DMS53 (cell line): ENCODE measurements at places on chromosomes 1 and 21.
A peak's percentile ranks its signal among the peaks of the same experiment; 100 is the strongest.

GRCh38 chr21:41497788-41498187, 10.2 kb downstream of the TMPRSS2 start:
- no peak for DNase-seq

DNA sequence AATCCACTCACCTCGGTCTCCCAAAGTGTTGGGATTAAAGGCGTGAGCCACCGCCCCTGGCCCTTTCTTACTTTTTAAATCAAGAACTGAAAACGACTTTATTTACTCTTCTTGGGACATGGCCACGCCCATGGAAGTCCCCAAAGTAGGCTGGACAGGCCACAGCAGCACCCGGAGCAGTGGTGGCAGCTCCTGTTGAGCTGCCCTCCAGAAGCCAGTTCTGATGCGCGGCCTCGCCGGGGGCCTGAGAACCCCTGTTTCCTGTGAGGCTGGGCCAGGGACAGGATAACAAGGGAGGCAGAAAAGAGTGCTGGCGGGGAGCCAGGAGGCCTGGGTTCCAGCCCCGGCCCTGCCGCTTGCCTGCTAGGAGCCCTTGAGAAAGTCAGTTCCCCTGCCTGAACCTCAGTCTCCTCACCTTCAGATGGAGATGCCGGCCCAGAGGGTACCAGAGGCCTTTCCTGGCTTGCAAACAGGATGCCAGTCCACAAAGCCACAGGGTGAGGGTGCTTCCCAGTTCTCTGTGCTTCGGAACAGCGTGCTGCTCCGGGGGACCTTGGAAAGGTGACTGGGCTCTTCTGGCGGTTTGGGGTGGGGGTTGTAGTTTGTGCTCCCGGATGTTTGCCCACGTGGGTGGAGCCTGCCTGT, 59.4 kb downstream of the RUNX3 start:
- no peak for DNase-seq

DNA sequence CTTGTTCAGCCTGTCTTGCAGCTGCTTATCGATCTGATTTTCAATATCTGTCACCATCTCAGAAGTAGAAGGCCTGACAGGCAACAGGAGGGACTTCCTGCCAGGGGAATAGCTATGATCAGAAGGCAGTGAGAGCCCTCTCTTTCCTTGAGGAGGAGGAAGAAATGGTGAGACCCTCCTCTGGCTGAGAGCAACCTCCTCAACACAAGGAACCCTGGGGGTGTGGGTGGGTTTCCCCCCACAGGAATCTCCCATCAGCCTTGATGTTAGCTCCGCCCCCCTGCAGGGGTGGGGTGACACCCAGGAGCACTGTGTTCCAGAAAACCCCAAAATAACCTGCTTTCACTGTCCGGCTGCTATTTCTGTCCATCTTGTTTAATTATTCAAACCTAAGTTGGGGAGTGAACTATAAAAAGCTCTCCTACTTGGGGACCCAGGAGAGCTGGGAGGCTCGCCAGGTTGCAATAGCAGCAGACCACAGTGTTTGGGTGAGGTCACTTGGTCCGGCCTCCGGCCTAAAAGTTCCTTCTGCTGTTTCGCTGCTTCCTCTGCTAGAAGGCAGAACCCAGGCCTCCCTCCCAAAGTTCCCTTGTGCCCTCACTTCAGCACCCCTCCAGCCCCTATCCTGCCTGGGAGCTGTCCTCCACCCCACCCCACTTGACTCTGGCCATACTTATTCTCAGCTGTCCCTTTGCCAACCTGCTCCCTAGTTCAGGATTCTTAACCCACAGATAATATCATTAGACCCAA, 7.8 kb upstream of the MEF2D start:
- DNase-seq: no peak

DNA sequence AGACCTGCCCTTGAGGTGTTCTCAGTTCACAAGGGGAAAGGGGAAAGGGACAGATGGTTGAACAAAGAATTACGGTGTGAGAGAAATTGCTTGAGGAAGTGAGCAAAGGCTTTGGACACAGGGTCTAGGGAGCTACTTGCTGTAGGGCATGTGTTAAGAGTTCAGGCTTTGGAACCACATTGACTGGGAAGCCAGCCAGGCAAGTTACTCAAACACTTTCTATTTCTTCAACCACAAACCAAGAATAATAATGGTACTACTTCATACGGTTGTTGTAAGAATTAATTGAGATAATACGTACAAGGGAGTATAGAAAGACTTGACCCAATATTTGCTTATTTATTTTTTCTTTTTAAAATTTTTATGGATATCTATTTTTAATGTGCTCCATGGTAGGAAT, 26.6 kb downstream of the AK4 start:
- DNase-seq: no peak

GRCh38 chr1:27690183-27690582, 18.2 kb upstream of the IFI6 start:
- no peak for DNase-seq

- DNase-seq: no peak
Observed at GRCh38 chr1:112702067-112702395, 4.9 kb downstream of the RHOC start.

DNA sequence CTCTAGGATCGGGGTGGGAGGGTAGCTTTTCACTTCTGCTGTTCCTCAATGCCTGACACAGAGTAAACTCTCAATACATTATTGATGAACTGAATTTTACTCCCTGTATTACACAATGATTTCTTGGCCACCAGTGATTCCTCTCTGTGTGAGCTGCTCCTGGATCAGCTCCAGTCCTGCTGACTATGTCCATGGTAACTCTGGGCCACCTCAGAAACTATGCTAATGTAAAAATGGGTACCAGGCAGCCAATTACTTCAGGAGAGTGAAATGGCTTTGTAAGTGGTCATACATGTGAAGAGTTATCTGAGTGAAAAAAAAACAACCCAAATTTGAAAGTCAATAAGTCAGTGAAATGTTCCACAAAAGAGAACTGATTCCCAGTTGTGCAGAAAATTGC, 311.0 kb downstream of the KCNH1 start:
- no peak for DNase-seq

- DNase-seq: no peak
Observed at GRCh38 chr1:175216444-175216843, 23.9 kb upstream of the KIAA0040 start.

GRCh38 chr1:54883349-54884102, 3.5 kb downstream of the DHCR24 start:
- peak; percentile 75 for DNase-seq

DNA sequence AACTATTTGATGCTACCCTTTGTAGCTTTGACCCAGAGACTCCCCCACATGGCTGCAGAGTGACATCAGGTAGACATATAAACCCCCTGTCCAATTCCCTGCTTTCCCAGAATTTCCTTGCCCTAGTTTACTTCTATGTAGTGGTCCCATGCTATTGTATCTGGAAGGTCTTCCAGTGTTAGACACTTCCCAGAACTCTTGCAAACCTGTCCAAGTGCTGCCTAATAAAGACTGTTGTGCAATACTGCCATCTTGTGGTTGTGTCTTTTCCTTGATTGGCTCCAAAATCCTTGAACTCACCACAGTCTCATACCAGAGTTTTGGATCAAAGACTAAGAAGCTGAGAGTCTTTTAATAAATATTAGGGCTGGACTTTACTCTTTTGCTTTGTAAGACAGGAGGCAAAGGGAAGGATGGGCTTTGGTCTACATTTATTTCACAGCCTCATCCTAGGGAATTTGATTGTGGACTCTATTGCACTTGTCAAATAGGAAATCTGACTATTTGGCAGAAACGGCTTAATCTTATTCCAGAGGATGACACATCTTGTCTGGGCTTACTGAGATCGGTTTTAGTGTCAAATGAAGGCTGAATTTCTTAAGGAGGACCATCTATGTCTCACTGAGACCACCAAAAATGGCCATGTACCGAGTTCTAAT, 169.9 kb downstream of the LRRC7 start:
- DNase-seq: peak; percentile 90

DNA sequence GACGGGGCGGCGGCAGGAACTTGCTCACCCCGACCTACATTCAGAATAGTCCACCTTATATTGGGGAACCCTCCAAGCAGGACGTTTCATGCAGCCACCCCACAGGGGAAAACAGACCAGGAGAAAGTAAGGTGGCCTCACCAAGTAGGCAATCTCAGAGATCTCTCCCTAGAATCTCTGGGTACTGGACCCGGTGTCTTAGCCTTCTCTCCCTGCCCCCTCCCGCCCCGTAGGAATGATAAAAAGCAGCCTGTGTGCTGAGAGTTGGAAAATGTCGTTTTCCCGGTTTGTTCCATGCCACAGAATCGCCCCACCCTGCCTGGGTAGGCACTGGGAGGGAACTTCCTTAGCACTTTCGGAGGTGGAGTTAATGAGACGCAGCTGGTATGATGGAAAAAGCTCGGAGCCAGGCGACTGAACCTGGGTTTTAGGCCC, 789 bp upstream of the PTPN14 start:
- peak; percentile 85 for DNase-seq

- no peak for DNase-seq
Observed at GRCh38 chr1:38775175-38775845, 84.3 kb downstream of the RRAGC start.

GRCh38 chr1:59272507-59272906, 24.4 kb upstream of the FGGY start:
- DNase-seq: no peak

DNA sequence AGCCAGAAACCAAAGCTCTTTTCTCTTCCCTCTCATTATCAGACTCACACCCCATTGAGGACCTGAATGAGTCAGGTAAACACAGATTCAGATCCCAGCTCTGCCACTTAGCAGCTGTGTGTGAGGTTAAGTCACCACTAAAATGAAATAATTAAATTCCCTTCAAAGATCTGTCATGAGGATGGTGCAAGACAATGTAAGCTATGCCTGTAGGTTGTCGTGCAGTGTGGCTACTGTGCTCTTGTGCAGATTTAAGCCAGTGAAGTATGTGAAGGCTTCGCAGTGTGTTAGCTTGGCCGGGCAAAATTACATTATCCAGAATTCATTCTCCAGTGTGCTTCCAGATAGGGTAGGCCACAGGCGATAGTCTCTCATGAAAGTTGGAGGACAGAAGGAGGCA, 13.6 kb downstream of the UBL4B start:
- DNase-seq: peak; percentile 30

GRCh38 chr1:186781730-186782129, 47.0 kb upstream of the PLA2G4A start:
- no peak for DNase-seq

DNA sequence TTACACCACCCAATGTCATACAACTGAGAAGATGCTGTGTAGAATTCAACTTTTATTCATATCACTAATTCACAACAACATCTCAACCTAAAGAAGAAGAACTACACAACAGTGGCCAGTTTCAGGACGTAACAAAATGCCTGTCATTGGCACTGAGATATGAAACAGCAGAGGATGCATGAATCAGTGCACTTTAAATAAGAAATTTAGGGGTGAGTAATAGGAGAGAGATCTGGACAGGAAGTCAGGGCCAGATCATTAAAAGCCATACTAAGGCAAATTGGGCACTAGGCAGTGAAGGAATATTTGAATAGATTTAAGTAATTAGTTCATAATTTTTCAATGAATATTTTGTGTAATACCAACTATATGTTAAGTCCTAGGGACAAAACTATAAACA, 510.5 kb downstream of the PLPP3 start:
- no peak for DNase-seq

DNA sequence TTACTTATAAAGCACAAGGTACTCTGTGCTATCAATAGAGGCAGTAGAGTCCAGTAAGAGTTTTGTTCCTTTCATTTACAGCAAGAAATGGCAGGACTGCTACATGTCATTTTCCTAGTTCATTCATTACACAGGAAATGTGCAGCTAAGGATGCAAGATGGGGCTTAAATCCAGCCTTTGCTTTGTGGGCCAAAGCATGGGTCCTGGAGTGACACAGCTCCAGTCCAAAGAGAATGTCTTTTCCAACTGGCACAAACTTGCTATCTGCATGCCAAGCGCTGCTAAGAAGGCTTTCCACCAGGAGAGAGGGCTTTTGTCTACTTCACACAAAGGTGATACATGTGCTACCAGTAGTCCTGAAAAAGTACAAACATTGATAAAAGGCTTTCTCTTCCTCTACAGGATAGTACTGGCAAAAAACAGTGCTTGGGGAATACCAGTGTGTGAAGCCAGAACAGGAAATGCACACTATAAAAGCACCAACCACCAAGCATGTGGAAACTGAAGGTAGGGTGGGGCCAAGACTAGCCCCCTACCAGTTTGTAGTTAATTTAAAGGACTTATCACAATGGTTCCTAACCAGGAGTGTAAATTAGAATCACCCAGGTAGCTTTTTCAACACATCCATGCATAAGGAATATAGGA, 68.7 kb downstream of the ARID4B start:
- peak; percentile 10 for DNase-seq

- DNase-seq: peak; percentile 76
Observed at GRCh38 chr1:224922404-224923164, 6.9 kb upstream of the DNAH14 start.

DNA sequence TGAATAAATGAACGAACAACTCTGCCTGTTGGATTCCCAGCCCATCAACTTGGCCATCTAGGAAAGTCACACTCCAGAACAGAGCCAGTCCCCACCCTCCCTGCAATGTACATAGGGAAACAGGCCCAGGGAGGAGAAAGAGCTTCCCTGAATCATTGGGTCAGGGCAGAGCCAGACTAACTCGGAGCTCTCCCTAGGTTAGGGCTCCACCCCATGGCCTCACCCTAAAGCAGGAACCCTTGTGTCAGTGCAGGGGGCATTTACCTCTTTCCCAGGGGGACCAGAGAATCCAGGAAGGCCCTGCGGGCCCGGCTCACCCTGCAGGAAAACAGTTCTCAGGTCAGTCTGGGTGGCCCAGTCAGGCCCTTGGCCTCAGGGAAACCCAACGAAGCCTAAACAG, 11.6 kb downstream of the COL9A2 start:
- DNase-seq: peak; percentile 38

DNA sequence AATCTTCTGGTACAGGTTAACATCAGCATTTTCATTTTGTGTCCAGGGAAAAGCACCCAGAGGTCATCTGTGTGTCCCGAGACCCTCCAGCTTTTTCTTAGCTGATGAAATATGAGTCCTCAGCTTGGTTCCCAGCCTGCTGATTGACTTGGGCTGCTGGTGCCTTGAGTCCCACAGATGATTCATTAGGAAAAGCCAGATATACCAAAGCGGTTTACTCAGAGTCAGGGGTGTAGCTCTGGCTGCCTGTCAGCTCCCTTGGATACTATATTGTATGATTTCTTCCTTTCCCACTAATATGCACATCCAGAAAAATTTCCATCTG, 43.7 kb upstream of the MAB21L3 start:
- DNase-seq: no peak

- DNase-seq: no peak
Observed at GRCh38 chr1:215132156-215132555, 49.6 kb downstream of the KCNK2 start.

DNA sequence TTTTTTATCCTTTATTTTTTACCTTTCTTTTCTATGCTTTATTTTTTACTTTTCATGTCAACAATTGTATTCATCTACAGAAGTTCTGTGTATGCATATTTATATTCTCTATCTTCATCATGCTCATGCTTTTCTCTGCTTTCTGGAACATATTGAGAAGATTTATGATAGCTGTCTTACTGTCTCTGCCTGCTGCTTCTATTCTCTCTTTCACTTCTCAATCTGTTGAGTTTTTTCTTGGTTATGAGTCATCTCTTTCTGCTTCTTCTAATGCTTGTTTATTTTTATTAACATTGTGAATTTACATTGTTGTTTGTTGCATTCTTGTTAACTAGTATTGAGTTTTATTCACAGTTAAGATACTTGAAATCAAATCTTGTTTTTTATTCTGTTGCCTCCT, 22.6 kb downstream of the F5 start:
- no peak for DNase-seq
